ENCODE measurements at places on chromosomes 12 and 14.

GRCh38 chr12:11906286-11906935 is 164.3 kb upstream of the BCL2L14 start:
- DNase-seq: no peak

GRCh38 chr14:101350021-101350420 is 211.3 kb upstream of the DIO3 start:
- DNase-seq: no peak

DNA sequence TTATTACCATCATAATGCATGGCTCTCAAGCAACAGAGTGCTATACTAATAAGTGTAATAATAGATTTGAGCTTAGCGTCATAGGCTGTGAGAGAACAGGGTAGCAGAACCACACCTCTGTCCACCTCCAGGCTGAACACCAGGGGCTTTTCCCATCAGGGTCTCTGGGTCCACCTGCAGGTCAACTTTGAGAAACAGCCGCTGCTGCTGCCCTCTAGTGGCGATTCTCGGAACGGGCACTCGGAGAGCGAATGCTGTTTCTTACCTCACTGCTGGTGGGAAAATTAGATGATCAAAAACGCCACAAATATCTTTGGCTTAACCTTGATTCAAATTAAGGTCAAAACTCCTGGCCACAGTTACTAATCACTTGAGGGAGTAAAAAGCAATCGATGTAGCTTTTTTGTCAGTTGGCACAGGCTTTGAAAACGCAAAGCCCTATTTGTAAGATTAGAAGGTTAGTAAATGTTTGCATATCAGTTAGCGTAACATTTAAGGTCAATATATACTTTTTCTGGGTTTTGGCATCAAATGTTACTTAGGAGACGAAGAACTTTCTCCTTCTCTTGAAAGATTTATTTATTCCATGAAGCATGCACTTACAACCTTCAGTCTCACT is 127.9 kb upstream of the TMEM132D start:
- peak; percentile 32 for DNase-seq

DNA sequence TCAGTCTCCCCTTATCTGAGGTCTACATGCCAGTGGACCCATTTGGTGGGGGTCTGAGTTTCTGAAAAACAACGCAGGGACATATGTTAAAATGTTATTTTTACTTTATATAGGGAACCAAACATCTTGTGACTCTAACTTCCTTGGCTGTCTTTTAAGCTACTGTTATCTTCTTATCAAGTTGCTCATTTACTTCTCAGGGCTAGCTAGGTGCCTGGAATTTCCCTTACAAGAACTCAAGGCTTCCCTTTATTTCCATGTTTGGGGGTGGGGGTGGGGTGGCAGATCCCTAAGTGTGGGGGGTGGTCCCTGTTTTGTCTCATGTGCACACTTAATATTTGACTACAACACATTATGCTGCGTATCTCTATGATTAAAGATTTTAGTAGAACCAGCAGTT is 31.6 kb downstream of the PPP1R36 start:
- DNase-seq: no peak

DNA sequence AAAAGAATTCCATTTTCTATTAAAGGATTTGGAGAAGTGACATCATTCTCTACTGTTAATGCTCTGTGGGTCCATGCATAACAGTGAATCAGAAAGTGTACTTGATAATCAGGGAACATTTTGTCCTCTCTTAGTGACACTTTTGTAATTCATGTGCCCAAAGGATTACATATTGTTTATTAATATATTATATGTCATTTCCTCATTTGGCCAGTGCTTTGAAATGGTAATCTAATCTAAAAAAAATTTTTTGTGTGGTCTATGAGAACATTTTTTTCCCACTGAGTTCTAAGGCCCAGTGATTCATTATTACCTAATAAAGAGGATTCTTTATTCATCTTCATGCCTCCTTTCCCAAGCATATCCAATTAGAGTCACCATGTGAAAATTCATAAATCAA is 79.7 kb upstream of the MYF6 start:
- DNase-seq: no peak

- DNase-seq: no peak
Observed at GRCh38 chr12:50401500-50402081, 906 bp downstream of the LARP4 start.

DNA sequence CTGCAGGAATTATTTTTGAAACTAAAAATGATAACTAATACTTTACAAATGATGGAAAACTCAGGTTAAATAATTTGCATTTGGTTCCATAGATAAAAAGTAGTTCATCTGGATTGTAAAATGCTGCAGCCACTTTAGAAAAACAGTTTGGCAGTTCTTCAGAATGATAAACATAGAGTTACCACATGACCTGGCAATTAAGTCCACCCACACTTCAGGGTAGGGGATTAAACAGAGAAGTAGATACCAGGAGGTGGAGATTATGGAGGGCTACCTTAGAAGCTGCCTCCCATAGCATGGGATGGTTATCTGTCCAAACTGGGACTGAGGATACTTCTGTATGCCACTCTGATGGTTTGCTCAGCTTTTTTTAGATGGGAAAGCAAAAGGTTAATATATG is 22.2 kb downstream of the ARF6 start:
- no peak for DNase-seq

DNA sequence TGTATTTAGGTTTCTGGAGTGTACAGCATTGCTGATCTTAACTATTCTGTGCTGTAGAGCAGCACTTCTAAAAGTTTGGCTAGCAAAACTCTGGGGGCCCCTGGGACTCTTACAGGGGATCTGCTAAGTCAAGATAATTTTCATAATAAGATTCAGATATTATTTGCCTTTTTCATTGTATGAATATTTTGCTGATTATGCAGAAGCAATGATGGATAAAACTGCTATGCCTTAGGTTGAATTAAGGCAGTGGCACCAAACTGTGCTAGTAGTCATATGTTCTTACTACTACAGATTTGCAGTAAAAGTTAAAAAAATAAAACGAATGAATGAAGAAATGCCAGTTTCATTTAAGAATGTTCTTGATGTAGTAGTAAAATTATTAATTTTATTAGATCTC is 160.1 kb downstream of the PDZRN4 start:
- no peak for DNase-seq

- DNase-seq: no peak
Observed at GRCh38 chr12:103814436-103814835, 26.6 kb downstream of the NT5DC3 start.

GRCh38 chr14:91005716-91006115 is 54.7 kb downstream of the RPS6KA5 start:
- DNase-seq: no peak

DNA sequence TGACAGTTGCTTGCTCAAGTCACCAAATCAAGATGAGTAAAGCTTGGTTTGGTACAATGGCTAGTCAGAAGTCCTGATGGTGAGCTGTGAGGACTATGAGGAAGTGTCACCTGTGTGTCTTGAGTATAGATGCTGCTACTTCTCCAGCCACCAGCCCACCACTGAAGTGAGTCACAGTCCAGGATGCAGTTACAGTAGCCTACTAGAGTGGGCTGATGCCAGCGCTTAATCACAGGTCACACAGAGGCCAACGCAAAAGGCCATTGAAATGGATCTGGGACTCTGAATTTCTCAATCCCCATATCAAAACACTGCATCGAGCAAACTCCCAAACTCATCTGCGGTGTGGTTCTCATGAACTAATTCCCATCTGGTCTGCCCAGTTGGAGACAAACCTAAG is 223.1 kb downstream of the ANO6 start:
- no peak for DNase-seq
